ENCODE measurements at places on chromosomes 5 and 9. TPM values are rescaled to one million over a fixed set of nuclear protein-coding genes. Genes with fewer than 3 reads are reported as not detected.

DNA sequence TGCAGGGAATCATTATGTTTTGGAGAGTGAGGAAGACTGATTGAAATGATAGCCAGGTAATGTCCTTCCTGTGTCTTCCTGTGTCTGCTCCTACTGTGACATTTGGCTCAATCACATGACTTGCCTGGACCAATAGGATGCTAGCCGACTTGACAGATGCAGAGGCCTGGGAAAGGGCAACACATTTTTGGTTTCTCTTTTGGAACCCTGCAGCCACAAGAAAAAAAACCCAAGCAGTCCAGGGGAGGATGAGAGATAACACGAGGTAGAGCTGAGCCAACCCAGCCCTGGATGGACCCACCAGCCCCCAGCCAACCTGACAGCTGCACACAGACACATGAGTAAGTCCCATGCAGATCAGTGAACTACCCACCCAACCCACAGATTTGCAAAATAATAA is 256.1 kb upstream of the SMARCA2 start:
- H3K36me3 ChIP-seq, result no peaks in the 10 kb centered on the region
- DNase-seq, result no peak
- no peaks in the 10 kb centered on the region for H3K4me1 ChIP-seq
- H3K27me3 ChIP-seq, result no peaks in the 10 kb centered on the region

DNA sequence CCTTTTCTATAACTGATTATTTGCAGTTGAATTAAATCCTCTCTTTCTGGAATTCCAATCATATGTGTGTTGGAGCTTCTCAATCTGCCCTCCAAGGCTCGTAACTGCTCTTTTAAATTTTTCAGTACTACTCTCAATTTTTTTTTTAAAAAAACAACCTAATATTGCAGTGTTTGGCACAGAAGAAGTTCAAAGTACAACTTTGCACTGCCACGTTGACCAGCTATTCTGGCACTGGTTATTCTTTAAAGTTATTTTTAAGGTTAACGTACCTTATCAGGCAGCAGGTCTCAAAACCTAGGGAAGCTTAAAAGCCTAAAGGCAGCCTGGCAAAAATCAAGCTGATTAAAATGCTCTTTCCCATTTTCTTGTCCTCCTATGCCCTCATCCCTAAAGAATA is 120.5 kb downstream of the GHR start:
- peaks cover 16% of the 10 kb centered on the region for H3K4me1 ChIP-seq
- H3K27me3 ChIP-seq, result no peaks in the 10 kb centered on the region
- DNase-seq, result no peak
- H3K36me3 ChIP-seq, result no peaks in the 10 kb centered on the region
- no peak overlapping the region for H3K4me3 ChIP-seq
- H3K27ac ChIP-seq, result no peak overlapping the region

- DNase-seq, result no peak
- no peaks in the 10 kb centered on the region for H3K36me3 ChIP-seq
- H3K4me1 ChIP-seq, result no peaks in the 10 kb centered on the region
- H3K4me3 ChIP-seq, result no peak overlapping the region
- no peaks in the 10 kb centered on the region for H3K27me3 ChIP-seq
These were observed 133.2 kb upstream of the PANK3 start for GRCh38 chr5:168712280-168712924.

- no peak for DNase-seq
- no peaks in the 10 kb centered on the region for H3K4me1 ChIP-seq
- H3K27ac ChIP-seq, result no peak overlapping the region
- no peaks in the 10 kb centered on the region for H3K27me3 ChIP-seq
- no peak overlapping the region for H3K4me3 ChIP-seq
These were observed 69.0 kb downstream of the TSPAN17 start for GRCh38 chr5:176716320-176716719.

- H3K4me1 ChIP-seq, result peaks cover 6% of the 10 kb centered on the region
- no peaks in the 10 kb centered on the region for H3K27me3 ChIP-seq
- no peaks in the 10 kb centered on the region for H3K36me3 ChIP-seq
- DNase-seq, result no peak
These were observed 133.4 kb downstream of the GRIA1 start for GRCh38 chr5:153623751-153624450.

GRCh38 chr5:173518856-173519255 is 97.6 kb downstream of the BOD1 start:
- no peak for DNase-seq
- H3K4me1 ChIP-seq, result no peaks in the 10 kb centered on the region
- no peaks in the 10 kb centered on the region for H3K27me3 ChIP-seq
- H3K27ac ChIP-seq, result no peak overlapping the region

The SLC6A19 gene
- not detected for total RNA-seq

The KCNMB1 gene
- 42.1 TPM for total RNA-seq

The PPIC gene
- total RNA-seq, result 57.1 TPM
